Hematopoietic multipotent progenitor cell (in vitro differentiated cells): ENCODE measurements at places on chromosomes 6 and 20. TPM values are rescaled to one million over a fixed set of nuclear protein-coding genes. Genes with fewer than 3 reads are reported as not detected.

DNA sequence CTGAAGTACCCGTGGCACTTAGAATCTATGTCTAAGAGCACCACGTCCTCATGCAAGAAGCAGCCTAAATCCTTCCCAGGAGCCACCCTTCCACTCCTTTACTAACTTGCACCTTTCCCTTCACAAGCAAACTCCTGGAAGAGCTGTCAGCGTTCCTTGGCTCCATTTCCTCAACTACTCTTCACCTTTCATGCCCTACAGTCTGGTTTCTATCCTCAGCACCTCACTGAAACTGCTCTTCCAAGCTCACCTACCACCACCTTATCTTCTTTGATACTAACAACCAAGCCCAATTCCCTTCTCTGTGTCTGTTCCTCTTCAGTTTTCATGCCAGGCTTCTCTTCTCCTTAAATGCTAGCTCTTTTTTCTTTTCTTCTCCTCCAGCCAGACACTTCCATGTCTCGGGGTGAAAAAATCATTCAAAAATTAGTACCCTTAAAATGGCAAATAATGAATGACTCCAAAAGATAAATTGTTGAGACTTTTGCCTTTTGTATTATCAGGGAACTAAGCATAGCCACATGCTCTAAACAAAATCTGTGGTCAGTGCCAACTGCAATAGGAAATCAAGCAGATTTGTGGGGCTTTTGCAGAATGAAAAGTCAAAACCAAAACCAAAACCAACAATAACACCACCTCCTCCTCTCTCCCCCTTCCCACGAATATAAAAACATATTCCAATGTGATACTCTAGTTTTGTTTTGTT is 149.6 kb upstream of the KCNK16 start:
- DNase-seq: peak; percentile 21

- no peak for DNase-seq
Measured at GRCh38 chr6:30206799-30207618, 6.2 kb downstream of the TRIM26 start.

- no peak for DNase-seq
Measured at GRCh38 chr6:118370722-118371121, 177.4 kb upstream of the PLN start.

- no peak for DNase-seq
Measured at GRCh38 chr6:11996751-11997150, 15.4 kb upstream of the HIVEP1 start.

DNA sequence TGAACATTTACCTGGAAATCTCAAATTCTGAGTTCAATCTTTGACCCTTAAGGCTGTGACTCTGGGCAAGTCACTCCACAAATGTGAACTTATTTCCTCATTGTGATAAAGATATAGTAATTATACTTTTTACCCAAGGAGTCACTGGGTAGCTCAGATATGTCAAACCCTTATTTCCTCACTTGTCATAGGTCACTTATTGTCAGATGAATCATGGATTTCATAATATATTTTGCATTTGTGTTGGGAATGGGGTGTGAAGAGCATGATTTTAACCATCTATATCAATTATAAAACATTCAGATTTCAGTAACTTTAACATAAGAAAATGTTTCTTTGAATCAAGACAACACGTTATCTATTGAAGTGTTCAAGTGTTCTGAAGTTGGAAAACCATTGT is 3.7 kb upstream of the CARMIL1 start:
- no peak for DNase-seq

DNA sequence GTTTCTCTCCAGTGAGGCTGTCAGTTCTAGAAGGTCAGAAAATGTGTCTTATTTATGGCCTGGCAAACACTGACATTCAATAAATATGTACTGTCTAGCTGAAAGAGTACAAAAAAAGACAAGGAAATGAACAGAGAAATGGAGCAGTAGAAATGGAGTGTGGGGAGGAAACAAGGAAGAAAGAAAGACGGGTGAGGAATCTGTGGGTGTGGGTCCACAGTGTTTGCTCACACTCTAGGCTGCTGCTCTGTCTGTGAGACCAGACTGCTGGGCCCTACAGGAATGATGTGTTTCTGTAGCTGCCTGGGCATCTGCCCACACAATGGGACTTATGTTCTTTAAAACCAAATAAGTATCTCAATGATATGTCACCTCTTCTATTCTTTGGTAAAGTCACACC is 114.2 kb downstream of the MOXD1 start:
- no peak for DNase-seq

DNA sequence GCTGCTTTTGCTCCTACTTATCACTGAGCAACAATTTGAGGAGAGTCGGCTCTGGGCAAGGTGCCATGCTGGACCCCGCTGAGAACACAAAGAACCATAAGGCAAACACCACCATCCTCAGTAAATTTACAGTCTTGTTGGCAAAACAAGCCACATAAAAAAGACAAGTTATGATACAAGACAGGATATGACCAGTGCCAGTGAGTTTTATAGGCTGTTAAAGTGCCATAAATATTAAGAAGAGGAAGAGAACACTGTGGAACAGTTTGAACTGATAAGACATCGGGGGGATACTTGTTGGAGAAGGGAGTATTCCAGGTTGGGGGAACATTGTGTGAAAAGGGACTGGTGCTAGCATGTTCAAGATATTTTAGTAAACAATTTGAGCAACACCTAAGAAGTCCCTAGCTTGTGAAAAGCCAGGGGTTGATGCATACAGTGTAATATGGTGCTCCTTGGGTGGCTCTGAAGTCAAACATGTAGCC is 25.3 kb upstream of the RIPOR2 start:
- peak; percentile 46 for DNase-seq

- no peak for DNase-seq
Measured at GRCh38 chr6:32070814-32071543, 32.8 kb downstream of the CYP21A2 start.

DNA sequence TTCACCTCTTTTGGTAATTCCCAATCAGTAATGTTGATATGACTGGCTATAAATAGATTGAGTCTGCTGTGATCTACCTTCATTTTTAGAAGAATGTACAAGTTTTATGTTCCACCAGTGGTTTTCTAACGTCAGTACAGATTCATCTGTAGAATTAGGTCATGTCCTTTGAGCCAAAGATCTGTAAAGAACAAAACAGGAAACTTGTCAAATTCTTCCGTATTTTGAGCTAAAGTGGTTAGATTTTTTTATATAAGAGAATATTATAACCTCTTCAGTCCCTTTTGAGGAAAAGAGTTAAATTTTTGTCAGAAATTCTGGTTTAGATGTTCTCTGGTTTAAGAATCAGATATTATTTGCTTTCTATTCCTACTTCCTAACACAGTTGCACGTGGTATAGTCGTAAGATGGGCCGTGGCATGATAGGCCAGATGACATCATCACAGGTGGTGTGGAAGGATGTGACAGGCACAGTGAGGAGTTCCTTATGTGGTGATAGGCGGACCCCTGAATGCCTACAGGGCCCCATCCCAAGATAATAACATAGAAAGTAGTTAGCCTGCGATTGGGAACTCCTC is 62.3 kb downstream of the SNX9 start:
- peak; percentile 88 for DNase-seq

DNA sequence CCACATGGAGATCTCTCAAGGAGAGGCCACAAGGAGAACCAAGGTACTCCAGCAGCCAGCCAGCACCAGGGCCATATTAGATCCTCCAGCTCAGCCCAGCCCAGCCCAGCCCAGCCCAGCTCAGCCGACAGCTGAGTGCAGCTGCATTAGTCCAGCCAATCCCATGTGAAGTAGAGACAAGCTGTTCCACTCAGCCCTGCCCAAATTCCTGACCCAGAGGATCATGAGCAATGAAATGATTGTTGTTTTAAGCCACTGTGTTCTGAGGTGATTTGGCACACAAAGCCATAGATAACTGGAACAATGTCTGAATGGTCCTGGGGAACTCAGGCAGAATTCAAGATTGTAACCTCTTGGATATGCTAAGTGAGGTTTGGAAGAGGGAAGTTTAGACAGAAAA is 59.5 kb upstream of the BMP2 start:
- DNase-seq: no peak

DNA sequence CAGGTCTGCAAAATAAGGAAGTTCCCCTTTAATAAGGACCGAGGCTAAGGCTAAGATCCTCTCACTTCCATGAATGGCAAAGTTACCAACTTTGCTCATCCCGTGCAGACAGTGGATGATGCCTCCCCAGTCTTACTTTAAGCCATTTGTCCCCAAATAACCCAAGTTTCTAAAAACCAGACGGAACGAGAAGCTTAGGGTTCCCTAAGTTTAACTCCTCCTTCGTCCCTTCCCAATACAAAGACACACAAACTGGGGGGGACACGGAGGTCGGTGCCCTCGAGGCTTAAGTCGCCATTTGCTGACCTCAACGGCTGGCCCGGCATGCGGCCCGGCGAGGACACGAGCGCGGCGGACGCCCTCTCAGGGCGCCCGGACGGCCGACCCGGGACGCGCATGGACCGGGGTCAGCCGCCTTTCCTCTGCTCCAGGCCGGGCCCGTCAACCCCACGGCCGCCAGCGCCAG is 527 bp downstream of the FBXO30 start:
- no peak for DNase-seq

DNA sequence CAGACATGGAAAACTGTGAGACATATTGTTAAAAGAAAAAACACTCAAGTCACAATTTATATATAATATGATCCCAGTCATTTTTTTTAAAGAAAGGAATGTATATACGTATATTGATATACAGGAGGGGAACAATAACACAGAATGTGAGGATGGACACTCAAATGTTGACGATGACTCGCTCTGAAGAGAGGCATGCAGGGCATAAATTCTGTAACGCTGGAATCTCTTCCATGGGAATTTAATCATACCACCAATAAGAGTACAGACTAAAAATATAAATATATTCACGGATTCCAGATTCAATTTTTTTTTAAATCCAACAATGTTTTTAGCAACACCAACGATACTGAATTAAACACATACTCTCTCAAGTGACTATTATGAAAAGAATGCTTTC is 106.9 kb upstream of the CCDC28A start:
- no peak for DNase-seq

Gene CLPSL2
- not detected for total RNA-seq

Gene SLC26A8
- 0.27 TPM for total RNA-seq

Gene TGM3
- not detected for total RNA-seq

Gene MICB
- 15.1 TPM for total RNA-seq

Gene SGK2
- 1.3 TPM for total RNA-seq

Gene ABHD16B
- 0.27 TPM for total RNA-seq

Gene SLC17A3
- total RNA-seq: not detected

Gene SLC22A2
- not detected for total RNA-seq

Gene SPTLC3
- total RNA-seq: 5.7 TPM

Gene SLC32A1
- total RNA-seq: 0.54 TPM

Gene PLEKHG1
- 1.9 TPM for total RNA-seq
